T-helper 9 cell (primary cell): ENCODE measurements at places on chromosomes 2 and 18.

DNA sequence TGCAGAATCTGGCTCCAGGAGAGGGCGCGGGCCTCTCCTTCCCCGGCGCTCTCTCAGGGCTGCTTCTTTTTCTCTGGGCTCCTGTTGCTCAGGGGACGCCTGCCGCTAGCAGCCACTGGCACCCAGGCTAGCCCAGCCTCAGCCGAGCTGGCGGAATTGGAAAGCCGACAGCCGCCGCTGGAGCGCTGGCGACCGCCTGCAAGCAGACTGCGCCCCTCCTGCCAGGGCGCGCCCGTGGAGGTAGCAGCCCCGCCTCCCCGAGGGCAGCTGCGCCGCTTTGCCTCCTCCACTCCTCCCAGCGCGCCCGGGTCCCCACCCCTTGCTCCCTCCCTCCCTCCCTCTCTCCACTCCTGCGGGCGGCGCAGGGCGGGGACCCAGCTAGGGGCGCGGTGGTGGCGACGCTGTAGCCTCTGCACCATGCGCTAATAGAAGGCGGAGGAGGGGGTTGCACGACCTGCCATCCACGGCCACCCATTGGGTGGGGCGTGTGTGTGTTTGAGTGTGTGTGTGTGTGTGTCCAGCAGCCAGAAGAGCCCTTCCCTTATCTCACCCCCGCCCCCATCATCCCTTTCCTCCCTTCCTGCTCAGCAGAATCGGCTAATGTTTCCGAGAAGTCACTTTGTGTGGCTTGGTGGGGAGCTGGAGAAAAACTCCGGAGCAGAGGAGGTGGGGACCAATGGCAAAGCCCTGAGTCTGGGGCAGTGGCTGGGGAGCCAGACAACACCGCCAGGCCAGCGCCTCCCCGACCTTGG is at the start of gene SCN9A:
SCN9A (minus strand) TSS at position 209 of the 752 bp plus-strand sequence. CDS start 64,188 bp downstream, outside the sequence.
- no peak for DNase-seq

DNA sequence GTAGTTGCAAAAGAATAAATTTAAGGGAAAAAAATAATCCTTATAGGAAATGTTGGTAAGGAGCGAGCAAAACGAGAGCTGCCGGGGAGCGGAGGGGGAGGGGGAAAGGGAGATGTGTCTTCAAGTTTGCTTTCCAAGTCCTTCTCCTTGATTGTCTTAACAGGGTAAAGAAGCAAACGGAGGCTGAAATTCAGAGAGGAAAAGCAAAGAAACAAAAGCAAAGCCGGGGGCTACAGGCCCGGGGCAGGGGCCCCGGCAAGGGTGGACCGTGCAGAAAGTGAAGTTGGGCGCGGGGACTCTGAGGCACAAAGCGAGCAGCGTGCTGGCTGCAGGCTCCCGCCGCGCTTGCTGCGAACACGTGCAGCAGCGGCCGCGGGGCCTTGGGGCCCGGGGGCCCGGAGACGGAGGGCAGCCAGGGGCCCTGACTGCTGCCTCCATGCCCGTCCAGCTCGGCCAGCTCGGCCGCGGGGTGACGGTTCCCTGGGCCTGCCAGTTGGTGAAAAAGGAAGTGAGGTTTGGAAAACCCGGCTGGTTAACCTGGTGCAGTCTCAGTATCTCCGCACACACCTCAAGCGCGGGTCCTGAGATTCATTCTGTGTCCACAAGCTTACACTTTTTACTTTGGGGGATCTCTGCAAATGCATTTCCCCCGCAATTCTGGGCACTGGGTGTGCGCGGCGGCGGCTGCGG is 4.1 kb downstream of the BCL11A start:
- no peak for DNase-seq

DNA sequence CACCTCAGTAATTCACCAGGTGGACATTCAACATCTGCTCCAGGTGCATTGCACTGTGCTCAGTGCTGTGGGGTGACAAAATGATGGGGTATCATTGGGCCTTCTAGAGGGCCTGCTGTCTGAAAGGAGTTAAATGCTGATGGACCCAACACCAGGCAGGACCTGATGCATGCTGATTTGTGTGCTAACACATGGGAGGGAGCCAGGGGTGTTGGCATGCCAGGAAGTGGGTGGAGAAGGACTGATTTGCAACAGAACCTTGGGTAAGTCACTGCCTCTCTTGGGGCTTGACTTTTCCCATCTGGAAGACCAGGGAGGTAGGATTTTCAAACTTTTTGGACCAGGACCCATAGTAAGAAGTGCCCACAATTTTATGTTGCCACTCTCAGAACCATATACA is 57.9 kb upstream of the CXCR4 start:
- no peak for DNase-seq

DNA sequence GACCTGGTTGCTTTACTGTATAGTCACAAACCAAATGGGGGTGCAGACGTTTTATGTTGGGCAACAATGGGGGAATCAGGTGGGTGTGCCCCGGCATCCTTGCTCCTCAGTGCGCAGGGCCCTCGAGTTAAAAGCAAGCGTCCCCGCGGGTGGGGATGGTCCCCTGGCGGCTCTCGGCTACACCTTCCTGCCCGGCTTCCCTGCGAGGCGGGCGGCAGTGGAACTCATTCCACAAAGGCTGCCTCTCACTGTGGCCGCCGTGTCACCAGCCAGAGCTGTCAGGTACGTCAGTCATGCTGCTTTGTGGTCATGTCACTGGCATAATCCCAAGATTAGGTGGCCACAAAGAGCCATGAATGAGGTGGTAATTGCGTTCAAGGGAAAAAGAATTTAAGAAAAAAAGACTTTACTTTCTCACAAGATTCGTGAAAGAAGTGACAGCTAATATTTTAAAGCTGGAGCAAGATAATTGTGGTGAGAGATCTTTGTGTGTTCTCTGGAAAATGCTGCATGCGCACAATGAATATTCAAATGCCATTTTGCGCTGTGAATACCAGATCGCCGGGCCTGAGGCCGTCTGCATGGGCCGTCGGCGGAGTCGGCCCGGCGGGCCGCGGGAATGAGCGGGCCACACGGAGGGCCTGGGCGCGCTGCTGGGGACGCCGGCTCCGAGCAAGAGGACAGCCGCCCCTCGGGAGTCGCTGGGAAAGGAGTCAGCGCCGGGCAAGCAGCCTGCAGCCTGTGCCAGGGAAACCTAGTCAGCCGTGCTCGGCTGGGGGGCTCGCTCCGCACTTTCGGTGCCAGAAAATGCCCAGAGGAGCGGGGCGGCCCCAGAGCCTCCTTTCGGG is 82.3 kb upstream of the LDLRAD4 start:
- peak; percentile 27 for DNase-seq

DNA sequence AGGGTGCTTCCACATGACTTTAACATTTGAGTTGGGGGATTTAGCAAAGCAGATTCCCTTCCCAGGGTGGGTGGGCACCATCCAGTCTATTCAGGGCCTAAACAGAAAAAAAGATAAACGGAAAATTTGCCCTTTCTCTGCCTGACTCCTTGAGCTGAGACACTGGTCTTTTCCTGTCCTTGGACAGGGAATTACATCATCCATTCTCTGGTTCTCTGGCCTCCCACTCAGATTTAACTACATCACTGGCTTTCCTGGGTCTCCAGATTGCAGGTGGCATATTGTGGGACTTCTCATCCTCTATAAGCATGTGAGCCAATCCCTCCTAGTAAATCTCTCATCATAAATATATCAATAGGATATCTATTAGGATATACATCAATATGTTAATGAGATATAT is 25.8 kb downstream of the CAPN13 start:
- DNase-seq = no peak

DNA sequence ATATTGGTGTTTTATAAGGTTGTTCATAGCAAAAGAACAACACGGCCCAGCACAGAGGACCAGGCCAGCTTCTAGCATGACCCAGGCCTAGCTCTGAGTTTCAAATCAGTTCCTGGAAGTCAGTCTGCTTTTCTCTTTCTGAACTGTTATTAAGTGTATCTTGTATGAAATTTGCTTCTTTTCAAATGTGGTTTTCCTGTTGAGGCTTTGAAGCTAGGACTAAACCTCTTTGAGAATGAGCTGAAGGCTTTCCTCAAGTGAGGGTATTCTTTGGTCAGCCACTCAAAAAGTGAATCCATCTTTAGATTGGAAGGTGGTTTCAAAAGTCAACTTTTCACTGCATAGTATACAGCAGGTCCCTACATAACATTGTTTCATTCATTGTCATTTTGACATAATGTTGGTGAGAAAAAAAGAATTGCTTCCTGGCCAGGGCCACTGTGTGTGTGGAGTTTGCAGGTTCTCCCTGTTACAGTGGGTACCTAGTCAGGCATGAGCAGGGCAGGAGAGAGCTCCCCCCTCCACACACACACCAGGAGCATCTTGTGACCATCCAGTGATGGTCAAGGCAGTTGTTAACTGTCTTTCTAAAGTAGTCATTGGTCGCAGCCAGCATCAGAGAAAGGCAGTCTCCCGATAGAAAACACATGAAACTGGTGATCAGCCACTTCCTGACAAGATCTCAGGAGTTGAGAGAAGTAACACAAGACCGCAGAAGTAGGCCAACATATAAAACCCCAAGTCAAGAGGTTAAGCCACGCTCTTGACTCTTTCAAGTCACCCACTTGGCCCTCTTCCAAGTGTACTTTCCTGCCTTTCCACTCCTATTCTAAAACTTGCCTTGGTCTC is 6.7 kb upstream of the ACAA2 start:
- DNase-seq = peak; percentile 14

- DNase-seq = no peak
Measured at GRCh38 chr2:159759577-159759976, 38.4 kb downstream of the CD302 start.

DNA sequence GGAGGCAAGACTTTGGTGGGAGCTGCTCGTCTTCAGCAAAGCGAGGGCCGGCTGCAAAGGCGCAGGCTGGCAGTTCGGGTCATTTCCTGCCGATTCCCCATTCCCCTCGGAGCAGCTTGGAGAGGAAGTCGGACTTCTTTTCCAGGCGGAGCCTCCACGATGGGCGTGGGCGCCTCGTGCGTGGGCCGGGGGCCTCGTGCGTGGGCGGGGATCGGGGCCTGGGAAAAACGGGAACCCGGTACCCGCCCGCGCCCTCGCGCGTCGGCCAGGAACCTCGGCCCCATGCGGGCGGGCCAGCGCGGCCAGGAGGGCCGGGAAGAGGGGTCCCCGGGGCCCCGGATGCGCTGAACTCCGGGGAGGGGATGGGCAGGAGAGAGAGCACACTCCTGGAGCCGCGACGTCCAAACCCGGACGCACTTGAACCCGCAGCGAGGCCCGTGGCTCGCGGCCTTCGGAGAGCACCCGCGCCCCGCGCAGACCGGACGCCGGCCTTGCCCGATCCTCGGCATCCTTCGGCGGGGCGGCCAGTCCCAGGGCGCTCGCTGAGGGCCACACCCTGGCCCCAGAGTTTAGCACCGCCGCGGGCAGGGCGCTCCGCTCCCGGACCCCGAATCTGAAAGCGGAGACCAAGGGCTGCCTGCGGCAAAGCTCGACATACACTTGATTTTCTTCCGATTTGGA is 368.4 kb downstream of the MTX2 start:
- DNase-seq = no peak

GRCh38 chr2:152506843-152507242 is 171.9 kb downstream of the FMNL2 start:
- no peak for DNase-seq

DNA sequence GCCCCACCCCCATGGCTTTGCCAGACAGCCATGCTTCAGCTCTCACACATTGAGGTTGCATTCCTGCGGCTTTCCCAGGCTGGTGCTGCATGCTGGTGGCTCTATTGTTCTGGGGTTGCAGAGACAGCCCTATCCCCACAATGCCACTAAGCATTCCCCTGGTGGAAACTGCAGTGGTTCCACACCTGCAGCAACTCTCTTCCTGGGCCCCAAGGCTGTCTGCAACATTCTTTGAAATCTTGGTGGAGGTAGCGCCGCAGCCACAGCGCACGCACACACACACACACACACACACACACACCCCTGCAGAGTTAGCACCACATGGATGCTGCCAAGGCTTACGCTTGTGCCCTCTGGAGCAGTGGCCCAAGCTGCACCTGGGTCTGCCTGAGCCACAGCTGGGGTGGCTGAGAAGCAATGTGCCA is 21.4 kb downstream of the SFXN5 start:
- no peak for DNase-seq

GRCh38 chr2:170222842-170223241 is 44.9 kb downstream of the MYO3B start:
- DNase-seq = no peak

DNA sequence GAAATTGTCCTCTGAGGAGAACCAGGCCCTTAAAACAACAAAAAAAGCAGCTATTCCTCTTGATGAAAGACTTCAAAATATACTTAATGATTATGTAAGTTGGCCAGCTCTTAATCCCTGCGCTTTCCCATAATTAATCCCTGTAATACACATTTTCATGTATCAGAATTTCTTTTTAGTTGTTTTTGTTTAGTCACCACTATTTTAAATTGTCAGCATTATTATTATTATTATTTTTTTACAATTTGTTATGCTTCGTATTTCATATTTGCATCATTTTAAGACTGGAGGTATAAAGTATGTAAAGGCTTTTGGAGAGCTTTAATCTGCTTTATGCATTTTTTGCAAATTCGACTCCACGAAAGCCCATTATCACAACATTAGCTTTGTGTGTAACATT is 152.9 kb downstream of the ACOXL start:
- DNase-seq = no peak

GRCh38 chr2:144454466-144455287 is 65.2 kb downstream of the ZEB2 start:
- DNase-seq = no peak

DNA sequence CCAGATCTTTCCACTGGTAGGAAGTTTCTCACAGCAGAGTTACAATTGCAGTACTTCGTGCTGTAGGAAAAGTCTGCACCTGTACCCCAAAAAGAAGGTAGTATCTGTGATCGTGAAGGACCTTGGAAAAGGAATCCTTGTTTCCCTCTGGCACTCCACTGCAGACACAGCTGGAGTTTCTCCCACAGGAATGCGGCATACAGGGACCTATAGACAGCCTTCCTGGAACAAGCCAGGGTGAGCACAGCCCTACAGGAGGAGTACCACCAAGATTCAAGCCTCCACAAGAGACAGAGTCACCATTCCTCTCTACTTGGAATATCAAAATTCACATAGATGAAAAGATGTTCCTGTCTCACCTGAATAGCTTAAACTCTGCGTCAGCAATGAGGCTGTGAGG is 372.4 kb downstream of the CMPK2 start:
- DNase-seq = no peak

DNA sequence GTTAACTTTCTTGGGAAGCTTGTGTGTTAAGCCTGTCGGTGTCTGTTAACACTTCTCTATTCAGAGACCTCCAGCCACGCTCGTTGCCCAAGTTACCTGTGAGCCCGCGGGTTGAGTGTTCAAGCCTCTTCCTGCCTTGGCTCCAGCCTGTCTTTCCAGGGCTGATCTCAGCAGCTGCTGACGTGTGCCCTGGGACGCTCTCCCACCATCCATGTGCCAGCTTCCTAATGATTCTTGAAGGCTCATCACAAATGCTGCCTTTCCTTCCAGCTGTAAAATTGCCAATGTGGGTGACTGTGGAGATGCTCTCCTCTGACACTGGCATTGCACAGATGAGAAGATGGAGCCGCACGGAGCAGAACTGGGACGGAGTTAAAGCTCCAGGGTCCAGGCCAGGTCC is 6.1 kb downstream of the RNF144A start:
- DNase-seq = no peak

DNA sequence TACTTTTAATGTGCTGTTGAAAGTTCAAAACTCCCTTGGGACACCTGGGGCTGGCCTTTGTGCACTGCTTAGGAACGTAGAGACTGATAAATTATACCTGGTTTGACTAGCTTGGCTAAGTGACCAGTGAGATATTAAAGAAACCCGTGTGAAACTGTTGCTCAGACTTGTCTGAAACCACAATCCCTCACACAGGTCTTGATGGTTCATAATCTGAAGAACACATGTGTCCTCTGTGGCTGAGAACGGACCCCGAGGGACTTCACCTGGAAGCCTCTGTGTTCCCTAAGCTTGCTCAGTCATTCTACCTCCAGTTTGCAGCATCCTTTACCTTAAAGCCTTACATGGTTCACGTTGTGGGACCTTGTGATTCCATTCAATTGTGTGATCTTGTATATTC is 218.8 kb downstream of the CBLN2 start:
- DNase-seq = no peak
